ENCODE measurements at places on chromosomes 12 and 14.

DNA sequence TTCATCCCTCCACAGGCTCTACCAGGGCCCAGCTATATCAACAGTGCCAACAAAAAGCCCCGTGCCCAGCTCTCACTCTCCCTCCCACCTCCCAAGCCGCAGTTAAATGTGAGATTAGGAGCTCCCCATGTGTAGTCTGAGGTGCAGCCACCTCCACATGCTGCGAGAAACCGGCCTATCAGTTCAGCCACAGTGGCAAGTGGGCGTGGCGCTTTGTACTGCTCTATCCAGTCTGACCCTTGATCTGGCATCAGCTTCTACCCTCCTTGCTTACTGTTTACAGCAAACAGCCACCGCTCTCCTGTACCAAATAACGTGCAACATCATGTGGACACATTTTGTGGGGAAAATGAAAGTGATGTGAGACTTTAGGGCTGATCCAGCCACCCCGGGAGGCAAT lies 1.7 kb downstream of the PLEK2 start:
- no peak overlapping the region for H3K4me3 ChIP-seq
- H3K4me1 ChIP-seq: peaks cover 2% of the 10 kb centered on the region
- DNase-seq: no peak
- H3K27me3 ChIP-seq: peaks cover 24% of the 10 kb centered on the region

DNA sequence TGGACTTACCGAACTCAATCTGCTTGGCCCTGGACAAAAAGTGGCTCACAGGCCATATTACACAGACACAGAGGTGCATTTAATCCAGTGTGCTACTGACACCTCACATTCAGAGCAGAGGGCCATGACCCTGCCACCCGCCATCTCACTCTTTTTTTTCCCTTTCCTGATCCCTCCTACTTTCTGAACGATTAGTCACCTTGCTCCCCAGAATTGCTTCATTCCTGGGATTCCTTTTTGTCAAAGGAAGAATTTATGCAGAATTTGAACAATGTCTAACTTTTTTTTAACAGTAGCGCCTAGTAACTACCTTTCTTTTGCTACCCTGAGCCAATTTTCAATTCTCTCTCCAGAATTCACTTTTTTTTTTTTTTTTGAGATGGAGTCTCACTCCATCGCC lies 4.6 kb downstream of the PKP2 start:
- H3K4me1 ChIP-seq: peaks cover 8% of the 10 kb centered on the region
- DNase-seq: no peak
- no peak overlapping the region for H3K4me3 ChIP-seq
- H3K27me3 ChIP-seq: peaks cover 34% of the 10 kb centered on the region
- no peaks in the 10 kb centered on the region for H3K36me3 ChIP-seq
- no peak overlapping the region for H3K27ac ChIP-seq

- no peaks in the 10 kb centered on the region for H3K27me3 ChIP-seq
- H3K36me3 ChIP-seq: no peaks in the 10 kb centered on the region
- H3K4me1 ChIP-seq: no peaks in the 10 kb centered on the region
- no peak overlapping the region for H3K4me3 ChIP-seq
- no peak for DNase-seq
These were observed 448.4 kb downstream of the MDGA2 start for GRCh38 chr14:47226877-47227520.

DNA sequence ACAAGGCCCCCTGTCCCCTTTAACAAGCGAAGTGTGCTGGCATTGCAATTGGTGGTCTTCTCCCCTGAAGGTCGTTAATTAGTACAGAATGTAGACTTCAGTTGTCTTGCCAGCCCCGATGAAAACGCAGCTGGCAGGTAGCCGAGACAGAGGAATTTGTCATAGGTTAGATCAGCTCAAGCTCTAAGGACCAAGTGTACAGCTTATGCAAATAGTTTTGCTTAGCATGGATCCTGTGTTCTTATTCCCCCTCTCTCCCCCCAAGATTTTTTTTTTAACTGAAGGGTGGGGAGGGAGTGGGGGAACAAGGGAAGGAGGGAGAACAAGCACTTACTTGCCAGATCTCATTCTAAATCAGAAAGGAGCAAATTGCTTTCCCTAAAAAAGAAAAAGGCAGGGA lies 58.6 kb upstream of the PARP11 start:
- DNase-seq: no peak
- H3K36me3 ChIP-seq: no peaks in the 10 kb centered on the region
- H3K27ac ChIP-seq: no peak overlapping the region
- peaks cover 39% of the 10 kb centered on the region for H3K27me3 ChIP-seq
- H3K4me3 ChIP-seq: no peak overlapping the region
- peaks cover 5% of the 10 kb centered on the region for H3K4me1 ChIP-seq

DNA sequence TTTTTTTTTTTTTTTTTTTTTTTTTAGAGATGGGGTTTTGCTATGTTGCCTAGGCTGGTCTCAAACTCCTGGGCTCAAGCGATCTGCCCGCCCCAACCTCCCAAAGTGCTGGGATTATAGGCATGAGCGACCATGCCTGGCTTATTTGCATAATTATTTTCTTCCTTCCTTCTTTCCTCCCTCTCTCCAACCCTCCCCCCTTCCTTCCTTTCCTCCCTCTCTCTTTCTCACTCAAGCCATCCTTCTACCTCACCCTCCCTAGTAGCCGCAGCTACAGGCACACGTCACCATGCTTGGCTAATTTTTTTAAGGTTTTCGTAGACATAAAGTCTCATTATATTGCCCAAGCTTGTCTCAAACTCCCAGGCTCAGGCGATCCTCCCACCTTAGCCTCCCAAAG lies 83.8 kb downstream of the PEBP1 start:
- H3K4me1 ChIP-seq: peaks cover 23% of the 10 kb centered on the region
- H3K27ac ChIP-seq: peak overlapping the region; percentile 75
- H3K27me3 ChIP-seq: no peaks in the 10 kb centered on the region
- no peak overlapping the region for H3K4me3 ChIP-seq
- DNase-seq: no peak

- no peak for DNase-seq
- H3K27ac ChIP-seq: no peak overlapping the region
- no peaks in the 10 kb centered on the region for H3K36me3 ChIP-seq
- H3K4me3 ChIP-seq: no peak overlapping the region
- H3K4me1 ChIP-seq: peaks cover 20% of the 10 kb centered on the region
These were observed 15.3 kb downstream of the CFAP251 start for GRCh38 chr12:121933522-121934308.

- H3K4me1 ChIP-seq: no peaks in the 10 kb centered on the region
- no peaks in the 10 kb centered on the region for H3K27me3 ChIP-seq
- no peak for DNase-seq
- no peaks in the 10 kb centered on the region for H3K36me3 ChIP-seq
- no peak overlapping the region for H3K27ac ChIP-seq
- no peak overlapping the region for H3K4me3 ChIP-seq
These were observed 690.7 kb upstream of the TBX3 start for GRCh38 chr12:115374480-115375185.

- H3K4me1 ChIP-seq: no peaks in the 10 kb centered on the region
- H3K27me3 ChIP-seq: no peaks in the 10 kb centered on the region
- DNase-seq: no peak
- no peak overlapping the region for H3K27ac ChIP-seq
- H3K36me3 ChIP-seq: no peaks in the 10 kb centered on the region
These were observed 1019.2 kb downstream of the AACS start for GRCh38 chr12:126084480-126084879.

GRCh38 chr14:38850664-38851063 lies 252.4 kb downstream of the SEC23A start:
- H3K27me3 ChIP-seq: no peaks in the 10 kb centered on the region
- DNase-seq: no peak
- H3K27ac ChIP-seq: no peak overlapping the region
- no peaks in the 10 kb centered on the region for H3K36me3 ChIP-seq
- no peak overlapping the region for H3K4me3 ChIP-seq
- H3K4me1 ChIP-seq: no peaks in the 10 kb centered on the region

DNA sequence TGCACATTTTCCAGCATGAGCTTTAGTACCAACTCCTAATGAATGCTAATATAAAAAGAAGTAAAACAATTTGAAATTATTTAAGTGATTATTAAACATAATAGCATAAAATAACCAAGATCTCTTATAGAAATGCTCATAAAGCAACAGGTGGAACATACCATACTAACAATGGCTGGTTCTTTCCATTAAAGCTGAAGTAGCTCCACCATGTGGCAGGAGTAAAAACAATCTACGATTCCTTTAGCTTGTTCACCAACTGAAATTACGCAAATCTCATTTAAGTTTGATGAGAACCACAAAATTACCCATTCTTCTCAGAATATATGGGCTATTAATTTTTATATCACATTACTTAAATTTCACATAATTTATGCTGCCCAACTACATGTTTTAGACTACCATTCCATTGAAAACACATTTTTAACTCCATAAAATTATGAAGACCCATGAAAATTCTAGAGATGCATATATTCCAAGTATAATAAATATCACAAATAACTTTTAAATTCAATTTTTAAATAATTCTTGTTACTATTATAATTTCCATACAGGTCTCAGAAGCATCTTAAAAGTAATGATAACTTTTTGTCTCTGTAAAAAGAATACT lies 213.6 kb downstream of the DAD1 start:
- no peak for DNase-seq
- peaks cover 5% of the 10 kb centered on the region for H3K4me1 ChIP-seq
- H3K36me3 ChIP-seq: no peaks in the 10 kb centered on the region
- H3K27ac ChIP-seq: no peak overlapping the region
- no peak overlapping the region for H3K4me3 ChIP-seq

DNA sequence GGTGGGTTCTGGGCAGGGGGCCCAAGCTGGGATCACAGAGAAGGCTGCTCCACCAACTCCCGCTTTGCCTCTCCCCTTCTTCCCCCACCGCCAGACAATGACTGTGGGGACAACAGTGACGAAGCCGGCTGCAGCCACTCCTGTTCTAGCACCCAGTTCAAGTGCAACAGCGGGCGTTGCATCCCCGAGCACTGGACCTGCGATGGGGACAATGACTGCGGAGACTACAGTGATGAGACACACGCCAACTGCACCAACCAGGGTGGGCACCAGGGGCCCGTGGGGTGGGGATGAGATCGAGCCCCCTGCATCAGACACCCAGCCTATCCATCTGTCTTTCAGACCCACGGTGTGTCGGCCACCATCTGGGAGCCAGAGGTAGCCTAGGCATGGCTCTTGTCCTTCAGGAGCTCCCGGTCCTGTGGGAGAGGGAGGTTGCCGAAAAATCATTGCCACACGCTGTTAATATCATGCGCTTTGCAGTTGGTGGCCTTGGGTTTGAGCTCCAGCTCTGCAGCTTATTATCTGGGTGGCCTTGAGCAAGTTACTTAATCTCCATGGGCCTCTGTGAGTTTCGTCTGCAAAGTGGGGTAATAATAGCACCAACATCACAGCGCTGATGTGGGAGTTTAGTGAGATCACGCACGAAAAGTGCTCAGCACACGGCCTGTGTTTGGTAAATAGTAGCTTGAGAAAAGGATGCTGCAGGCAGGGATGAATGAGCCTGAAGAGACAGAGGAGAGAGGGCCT lies 21.8 kb upstream of the LRP1-AS start:
- H3K4me1 ChIP-seq: no peaks in the 10 kb centered on the region
- no peak for DNase-seq
- no peak overlapping the region for H3K27ac ChIP-seq
- no peaks in the 10 kb centered on the region for H3K27me3 ChIP-seq
- no peak overlapping the region for H3K4me3 ChIP-seq

DNA sequence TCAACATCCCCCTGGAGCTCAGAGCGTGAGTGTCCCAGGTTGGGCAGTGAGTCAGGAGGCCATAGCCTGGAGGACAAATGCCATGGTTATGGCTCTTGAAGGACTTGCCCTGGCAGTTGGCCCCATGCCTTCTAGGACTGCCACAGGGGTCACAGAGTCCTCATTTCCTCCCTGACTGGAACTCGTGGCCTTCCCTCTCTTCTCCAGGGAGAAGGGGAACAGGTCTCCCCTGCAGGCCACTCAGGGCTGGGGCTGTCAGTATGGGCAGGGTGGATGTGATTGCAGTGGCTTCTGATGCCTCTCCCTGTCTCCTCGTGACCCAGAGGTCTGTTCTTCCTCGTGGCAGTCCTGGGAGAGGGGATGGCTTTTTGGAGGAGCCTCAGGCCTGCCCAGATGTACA lies 70.7 kb downstream of the ADCK1 start:
- H3K27me3 ChIP-seq: no peaks in the 10 kb centered on the region
- H3K36me3 ChIP-seq: peaks cover 26% of the 10 kb centered on the region
- H3K4me3 ChIP-seq: no peak overlapping the region
- H3K27ac ChIP-seq: no peak overlapping the region

DNA sequence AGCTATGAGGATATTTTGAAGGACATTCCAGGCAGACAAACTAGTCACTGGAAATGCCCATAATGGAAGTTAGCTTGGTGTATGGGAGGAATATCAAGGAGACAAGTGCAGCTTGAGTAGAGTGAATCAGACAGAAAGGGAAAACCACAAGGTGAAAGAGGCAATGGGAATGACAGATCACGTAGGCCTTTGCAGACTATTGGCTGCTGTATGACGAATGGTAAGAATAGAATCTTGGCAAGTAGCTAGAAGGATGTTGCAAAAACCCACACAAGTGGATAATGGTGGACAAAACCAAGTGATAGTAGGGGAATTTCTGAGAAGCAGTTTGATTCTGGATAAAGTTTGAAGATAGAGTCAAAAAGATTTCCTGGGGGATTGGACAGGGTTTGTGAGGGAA lies 196.9 kb upstream of the NOVA1 start:
- H3K4me3 ChIP-seq: no peak overlapping the region
- H3K36me3 ChIP-seq: no peaks in the 10 kb centered on the region
- no peak for DNase-seq

DNA sequence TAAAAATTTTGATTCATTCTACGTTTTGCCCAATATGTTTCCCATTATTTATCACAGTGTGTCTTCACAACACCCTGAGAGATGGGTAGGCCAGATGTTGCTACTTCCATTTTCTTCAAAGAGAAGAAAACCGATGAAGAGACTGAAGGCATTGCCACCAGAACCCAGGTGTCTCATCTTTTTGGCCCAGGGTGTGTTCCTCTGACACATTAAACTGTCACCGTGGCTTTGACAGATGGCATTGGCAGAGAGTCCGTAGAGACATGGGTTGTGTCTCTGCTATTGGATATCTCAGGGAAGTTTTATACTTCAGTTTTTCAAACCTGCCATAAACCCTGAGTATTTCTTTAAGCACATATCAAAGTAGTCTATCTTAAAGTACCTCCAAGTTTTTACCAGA lies 11.3 kb upstream of the NUDT4 start:
- DNase-seq: no peak
- H3K4me3 ChIP-seq: no peak overlapping the region
- H3K36me3 ChIP-seq: no peaks in the 10 kb centered on the region
- H3K4me1 ChIP-seq: peaks cover 8% of the 10 kb centered on the region

DNA sequence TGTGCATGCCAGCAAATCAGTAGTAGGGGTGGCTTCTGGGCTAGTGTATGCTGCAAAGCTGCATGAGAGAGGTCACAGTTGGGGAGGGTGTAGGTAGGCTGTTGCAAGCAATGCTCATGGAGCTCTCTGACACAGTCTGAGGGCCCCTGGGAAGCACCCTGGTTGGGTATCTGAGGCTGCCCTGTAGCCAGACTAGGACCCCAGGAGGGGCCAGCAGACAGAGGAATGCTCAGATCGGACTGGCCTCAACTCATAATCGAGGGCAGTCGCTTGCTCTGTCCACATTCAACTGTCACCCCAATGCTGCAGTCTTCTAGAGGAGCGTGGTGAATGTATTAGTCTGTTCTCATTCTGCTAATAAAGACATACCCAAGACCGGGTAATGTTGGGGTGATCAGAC lies 204.0 kb upstream of the ALG10 start:
- H3K36me3 ChIP-seq: no peaks in the 10 kb centered on the region
- no peak overlapping the region for H3K4me3 ChIP-seq
- H3K4me1 ChIP-seq: no peaks in the 10 kb centered on the region
- no peaks in the 10 kb centered on the region for H3K27me3 ChIP-seq
- no peak for DNase-seq

- no peak for DNase-seq
- H3K27ac ChIP-seq: no peak overlapping the region
- H3K4me1 ChIP-seq: no peaks in the 10 kb centered on the region
- H3K36me3 ChIP-seq: no peaks in the 10 kb centered on the region
- peaks cover 2% of the 10 kb centered on the region for H3K27me3 ChIP-seq
- no peak overlapping the region for H3K4me3 ChIP-seq
These were observed 69.3 kb upstream of the IGF1 start for GRCh38 chr12:102549691-102550090.
